CD14-positive monocyte (primary cell): ENCODE measurements at places on chromosomes 16 and 17. TPM values are rescaled to one million over a fixed set of nuclear protein-coding genes. Genes with fewer than 3 reads are reported as not detected.

- DNase-seq = no peak
- peaks cover 10% of the 10 kb centered on the region for H3K4me1 ChIP-seq
- no peaks in the 10 kb centered on the region for H3K36me3 ChIP-seq
- H3K27ac ChIP-seq = no peak within 1 kb of the TSS
- H3K4me3 ChIP-seq = no peak within 1 kb of the TSS
Observed at GRCh38 chr17:76027159-76027839, at the start of gene EVPL. Gene EVPL, minus strand, starts transcription at chr17:76027306. Its CDS starts 108 bp downstream, at chr17:76027198.

GRCh38 chr16:85090181-85090580 is 22.1 kb downstream of the CIBAR2 start:
- no peak overlapping the region for H3K4me3 ChIP-seq
- H3K27ac ChIP-seq = no peak overlapping the region
- peaks cover 60% of the 10 kb centered on the region for H3K36me3 ChIP-seq
- no peak for DNase-seq
- H3K27me3 ChIP-seq = no peaks in the 10 kb centered on the region

DNA sequence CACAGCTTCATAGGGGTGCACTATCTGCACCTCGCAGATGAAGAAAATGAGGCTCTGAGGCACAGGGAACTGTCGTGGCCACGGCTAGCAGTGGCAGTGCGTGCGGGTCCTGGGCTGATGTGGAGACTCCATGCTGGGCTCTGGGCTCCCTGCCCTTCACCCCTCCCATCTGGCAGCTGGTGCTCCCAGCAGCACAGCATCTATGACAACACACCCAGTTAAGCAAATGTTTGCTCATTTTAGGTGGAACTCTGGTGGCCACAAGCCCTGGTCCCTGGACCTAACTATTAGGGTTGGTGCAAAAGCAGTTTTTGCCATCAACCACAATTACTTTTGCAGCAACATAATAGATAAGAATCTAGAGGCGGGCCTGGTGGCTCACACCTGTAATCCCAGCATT is 30.9 kb downstream of the IFT140 start:
- no peaks in the 10 kb centered on the region for H3K27me3 ChIP-seq
- H3K4me3 ChIP-seq = no peak overlapping the region
- H3K36me3 ChIP-seq = no peaks in the 10 kb centered on the region
- H3K27ac ChIP-seq = no peak overlapping the region

DNA sequence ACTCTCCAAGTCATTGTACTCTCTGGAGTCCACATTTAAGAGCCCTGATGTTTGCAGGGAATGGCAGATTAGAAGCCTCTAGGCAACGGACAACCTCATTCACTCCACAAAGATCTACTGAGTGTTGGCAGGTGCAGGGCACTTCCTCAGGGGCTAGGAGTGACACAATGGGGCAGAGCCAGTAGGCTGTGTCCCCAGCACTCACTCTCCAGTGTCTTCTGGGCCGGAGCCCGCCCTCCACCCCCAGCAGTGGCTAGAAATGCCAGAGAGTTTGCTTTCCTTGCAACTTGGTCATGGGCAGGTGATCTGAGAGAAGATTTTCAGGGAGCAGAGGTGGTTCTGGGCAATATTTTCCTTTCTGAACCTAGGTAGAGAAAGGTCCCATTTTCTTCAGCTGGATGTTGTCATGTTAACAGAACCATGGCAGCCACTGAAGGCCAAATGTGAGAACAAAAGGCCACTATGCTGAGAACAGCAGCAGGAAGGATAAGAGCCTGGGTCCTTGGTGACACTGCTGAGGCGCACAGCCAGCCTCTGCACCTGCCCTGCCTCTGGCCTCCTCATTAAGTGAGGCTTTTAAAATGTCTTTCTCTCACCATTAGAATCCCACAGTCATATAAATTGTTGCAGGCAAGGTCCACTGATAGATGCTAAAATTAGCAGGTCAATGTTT is 96.2 kb downstream of the USP31 start:
- peaks cover 4% of the 10 kb centered on the region for H3K4me1 ChIP-seq
- no peak overlapping the region for H3K4me3 ChIP-seq
- no peaks in the 10 kb centered on the region for H3K36me3 ChIP-seq
- no peaks in the 10 kb centered on the region for H3K27me3 ChIP-seq
- H3K27ac ChIP-seq = no peak overlapping the region

DNA sequence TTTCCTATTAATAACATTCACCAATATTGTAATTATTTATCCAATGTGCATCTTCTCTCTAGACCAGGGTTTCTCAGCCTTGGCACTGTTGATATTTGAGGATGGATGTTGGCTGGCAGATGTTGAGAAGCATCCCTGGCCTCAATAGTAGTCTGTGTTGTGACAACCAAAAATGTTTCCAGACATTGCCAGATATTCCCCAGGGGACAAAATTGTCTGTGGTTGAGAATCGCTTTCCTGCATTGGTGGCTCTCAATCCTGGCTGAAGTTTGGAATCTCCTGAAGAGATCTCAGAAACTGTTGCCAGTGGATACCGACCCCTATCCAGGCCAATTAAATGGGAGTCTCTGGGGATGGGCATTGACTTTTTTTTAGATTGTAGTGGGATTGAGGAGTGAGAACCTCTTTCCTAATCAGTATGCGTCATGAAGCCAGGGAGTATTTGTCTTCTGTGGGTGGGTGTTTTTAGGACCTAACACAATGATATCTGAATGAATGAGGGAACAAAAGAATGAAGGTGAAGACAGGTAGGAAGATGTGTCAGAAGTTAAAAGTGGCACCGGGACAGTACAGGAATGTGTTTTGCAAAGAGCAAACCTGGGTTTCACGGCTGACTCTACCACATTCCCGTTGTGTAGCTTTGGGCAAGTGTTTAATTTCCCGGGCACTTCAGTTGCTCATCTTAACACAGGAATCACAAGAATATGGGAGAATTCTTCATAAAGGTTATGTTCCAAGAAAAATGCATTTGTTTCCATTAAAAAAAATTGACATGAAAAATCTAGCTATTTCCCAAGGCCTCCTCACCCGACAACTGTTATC is 24.3 kb downstream of the HSD17B2 start:
- DNase-seq = no peak
- no peak overlapping the region for H3K27ac ChIP-seq
- no peak overlapping the region for H3K4me3 ChIP-seq
- peaks cover 2% of the 10 kb centered on the region for H3K27me3 ChIP-seq

DNA sequence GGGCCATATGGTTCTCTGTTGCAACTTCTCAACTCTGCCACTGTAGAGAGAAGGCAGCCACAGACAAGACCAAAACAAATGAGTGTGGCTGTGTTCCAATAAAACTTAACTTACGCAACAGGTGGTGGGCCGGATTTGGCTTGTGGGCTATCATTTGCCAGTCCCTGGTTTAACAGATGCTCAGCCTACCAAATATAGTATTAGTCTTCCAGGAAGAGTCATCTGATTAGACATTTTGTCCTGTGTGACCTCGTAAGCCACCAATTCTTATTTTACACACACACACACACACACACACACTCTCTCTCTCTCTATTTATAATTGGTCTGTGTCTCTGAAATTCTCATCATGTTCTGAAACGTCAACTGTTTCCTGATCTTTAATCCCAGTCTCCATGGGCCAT is 245.9 kb downstream of the XYLT1 start:
- no peaks in the 10 kb centered on the region for H3K27me3 ChIP-seq
- H3K36me3 ChIP-seq = no peaks in the 10 kb centered on the region
- H3K4me1 ChIP-seq = peaks cover 35% of the 10 kb centered on the region

- H3K4me1 ChIP-seq = no peaks in the 10 kb centered on the region
- no peaks in the 10 kb centered on the region for H3K27me3 ChIP-seq
- H3K4me3 ChIP-seq = no peak overlapping the region
- no peak for DNase-seq
Observed at GRCh38 chr16:76222853-76223252, 54.3 kb upstream of the CNTNAP4 start.

- H3K36me3 ChIP-seq = peaks cover 63% of the 10 kb centered on the region
- no peaks in the 10 kb centered on the region for H3K27me3 ChIP-seq
- H3K4me3 ChIP-seq = no peak overlapping the region
Observed at GRCh38 chr17:44738214-44738906, 20.4 kb upstream of the ADAM11 start.

- no peaks in the 10 kb centered on the region for H3K4me1 ChIP-seq
- peaks cover 46% of the 10 kb centered on the region for H3K36me3 ChIP-seq
- H3K27me3 ChIP-seq = no peaks in the 10 kb centered on the region
- H3K4me3 ChIP-seq = no peak overlapping the region
- H3K27ac ChIP-seq = no peak overlapping the region
- no peak for DNase-seq
Observed at GRCh38 chr16:74617206-74617788, 10.4 kb upstream of the GLG1 start.

GRCh38 chr16:8768692-8769091 is 28.7 kb downstream of the TMEM186 start:
- no peak overlapping the region for H3K4me3 ChIP-seq
- DNase-seq = no peak
- no peaks in the 10 kb centered on the region for H3K27me3 ChIP-seq
- H3K36me3 ChIP-seq = peaks cover 84% of the 10 kb centered on the region
- H3K4me1 ChIP-seq = no peaks in the 10 kb centered on the region

GRCh38 chr17:67157732-67158639 is 87.0 kb downstream of the HELZ start:
- no peaks in the 10 kb centered on the region for H3K27me3 ChIP-seq
- no peak overlapping the region for H3K27ac ChIP-seq
- no peak for DNase-seq

The WNT9B gene
- not detected for polyA plus RNA-seq

The CCDC78 gene
- not detected for polyA plus RNA-seq

The MYL11 gene
- 6.0 TPM in 1 of 2 replicates, not detected in the other for polyA plus RNA-seq

The NOG gene
- polyA plus RNA-seq = not detected
